ENCODE measurements at places on chromosomes 7 and 10.

GRCh38 chr7:106737202-106737562 lies 76.2 kb upstream of the CCDC71L start:
- DNase-seq = no peak

DNA sequence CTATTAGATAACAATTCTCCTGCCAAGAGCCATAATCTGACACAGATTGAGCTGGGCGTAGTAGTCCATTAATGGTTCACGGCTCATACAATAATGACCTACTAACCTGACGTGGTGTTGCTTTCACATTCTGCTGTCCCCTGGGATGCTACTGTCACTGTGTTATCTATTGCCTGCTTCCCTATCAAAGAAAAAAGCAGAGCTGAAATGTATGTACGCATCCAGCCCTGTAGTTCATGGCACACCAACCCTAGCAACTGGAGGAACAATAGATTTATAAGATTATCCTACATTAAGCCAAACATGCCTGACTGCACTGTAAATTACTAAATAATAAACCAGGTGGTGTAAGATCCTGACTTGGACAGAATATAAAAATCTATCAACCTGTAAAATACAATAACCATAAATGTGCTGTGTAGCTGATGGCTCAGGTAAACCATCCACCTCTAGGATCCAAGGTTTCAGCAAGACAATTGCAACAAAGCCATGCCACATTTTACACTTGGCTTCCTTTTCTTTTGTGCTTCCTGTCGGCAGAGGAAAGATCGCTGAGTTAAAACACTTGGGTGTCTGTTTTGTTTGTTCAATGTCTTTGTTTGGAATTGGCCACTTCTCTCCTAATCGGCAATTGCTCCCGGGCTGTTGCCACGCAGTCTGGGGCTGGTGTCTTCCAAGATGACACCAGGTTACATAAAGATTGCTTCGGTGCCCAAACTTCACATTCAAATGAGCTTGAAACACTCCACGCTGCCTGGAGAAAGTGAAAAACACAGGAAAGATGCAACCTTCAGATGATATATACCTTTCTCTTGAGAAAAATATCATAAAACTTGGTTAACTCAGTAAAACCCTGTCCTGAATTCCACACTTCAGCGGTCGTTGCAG lies 143.9 kb upstream of the MGMT start:
- no peak for DNase-seq

DNA sequence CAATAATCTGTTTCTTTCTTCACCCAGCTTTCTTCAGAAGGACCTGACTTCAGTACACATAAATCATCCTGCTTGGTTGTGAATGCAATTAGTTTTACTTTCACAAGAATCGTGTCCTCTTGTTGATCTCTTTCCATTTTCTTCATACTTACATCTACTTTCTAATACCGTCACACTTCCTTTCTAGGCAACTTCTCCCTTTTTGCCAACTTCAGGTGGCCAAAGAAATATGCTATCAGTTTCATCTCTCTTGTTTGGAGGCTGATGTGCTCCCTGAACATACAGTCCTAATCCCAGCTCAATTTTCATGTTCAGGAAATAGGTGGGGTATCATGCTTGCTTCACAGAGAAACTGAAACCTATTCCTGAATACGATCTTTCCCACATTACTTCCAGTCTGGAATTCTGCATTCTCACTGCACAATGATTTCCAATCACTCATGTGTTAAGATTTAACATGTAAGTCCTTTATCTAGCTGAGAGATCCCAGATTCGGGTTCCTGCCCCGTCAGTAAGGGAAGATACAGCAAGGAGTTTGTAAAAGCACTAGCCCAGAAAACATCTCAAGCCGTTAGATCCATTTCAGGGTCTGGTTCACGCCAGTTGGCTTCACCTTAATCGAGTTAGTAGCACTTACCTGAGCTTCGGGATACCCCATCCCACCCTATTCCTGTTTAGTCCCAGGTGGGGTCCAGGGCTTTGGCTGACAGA lies 994 bp downstream of the SLC25A28 start:
- DNase-seq = no peak

GRCh38 chr10:35434533-35434932 lies 98.2 kb downstream of the CCNY start:
- DNase-seq = no peak

GRCh38 chr7:91149341-91150246 lies 114.6 kb upstream of the FZD1 start:
- DNase-seq = no peak

DNA sequence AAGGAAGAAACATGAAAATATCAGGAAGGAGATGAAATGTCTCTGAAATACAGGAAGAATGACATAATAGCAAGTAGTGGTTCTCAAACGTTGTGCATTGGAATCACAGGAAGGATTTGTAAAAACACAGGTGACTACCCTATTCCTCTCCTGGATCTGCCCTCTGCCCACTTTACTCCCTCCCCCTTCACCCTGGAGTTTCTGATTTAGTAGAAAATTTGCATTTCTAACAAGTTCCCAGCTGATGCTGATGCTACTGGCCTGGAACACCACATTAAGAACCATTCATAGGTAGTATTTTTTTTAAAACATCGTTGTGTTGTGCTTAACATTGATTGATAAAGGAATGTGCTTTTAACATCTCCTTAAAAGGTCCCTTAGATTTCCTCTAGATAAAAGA lies 130.9 kb downstream of the PHF14 start:
- DNase-seq = no peak

DNA sequence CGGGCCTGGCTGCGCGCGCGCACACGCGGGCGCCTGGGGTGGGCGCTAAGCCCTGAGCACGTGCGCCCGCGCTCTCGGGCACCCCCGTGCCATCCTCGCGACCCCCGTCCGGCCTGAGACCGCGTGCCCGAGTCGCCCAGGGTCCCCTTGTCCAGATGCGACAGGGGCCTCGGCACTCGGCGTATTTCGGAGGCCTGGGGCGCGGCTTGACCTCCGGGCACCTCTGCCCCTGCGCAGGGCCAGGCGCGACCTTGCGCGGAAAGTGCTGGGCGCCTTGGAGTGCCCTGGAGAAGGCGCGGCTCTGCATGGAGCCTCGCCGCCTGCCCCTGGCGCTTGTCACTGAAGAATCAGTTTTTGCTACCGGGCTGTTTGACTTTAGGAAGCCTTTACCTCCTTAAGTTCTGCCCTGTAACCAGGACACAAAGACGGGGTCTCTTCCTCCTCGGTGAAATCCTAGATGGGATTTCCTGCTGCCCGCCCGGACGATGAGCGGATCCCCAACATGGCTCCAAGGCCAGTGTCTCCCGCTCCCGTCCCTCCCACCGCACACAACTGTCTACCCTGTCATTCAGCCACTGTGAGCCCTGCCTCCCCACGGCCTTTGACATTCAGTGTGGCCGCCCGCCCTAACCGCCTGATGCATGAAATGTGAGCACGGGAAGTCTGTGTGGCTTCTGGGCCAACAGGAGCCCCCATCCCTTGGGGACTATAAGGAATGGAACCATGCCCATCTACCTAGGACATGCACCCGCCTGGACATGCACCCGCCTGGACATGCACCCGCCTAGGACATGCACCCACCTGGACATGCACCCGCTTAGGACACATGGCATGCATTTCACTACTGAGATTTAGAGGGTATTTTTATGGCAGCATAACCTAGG lies 1.1 kb upstream of the STK32C start:
- no peak for DNase-seq

DNA sequence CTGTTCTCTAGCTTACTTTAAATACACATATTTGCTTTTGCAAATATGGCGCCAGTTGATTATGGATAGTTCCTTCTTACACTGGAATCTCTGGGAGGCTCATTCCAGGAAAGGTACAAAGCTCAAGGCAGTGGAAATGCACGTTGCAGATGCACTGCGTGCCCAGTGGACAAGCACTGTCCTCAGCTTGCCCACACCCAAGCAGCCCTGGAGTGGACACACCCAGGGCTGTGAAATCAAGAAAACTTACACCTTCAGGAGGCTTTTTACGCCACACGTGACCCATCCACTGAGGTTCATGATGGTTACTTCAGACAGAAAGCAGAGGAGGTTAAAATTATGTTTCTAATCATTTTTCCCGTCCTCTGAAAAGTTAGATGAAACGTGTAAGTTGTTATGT lies 248.5 kb downstream of the VTI1A start:
- DNase-seq = no peak

DNA sequence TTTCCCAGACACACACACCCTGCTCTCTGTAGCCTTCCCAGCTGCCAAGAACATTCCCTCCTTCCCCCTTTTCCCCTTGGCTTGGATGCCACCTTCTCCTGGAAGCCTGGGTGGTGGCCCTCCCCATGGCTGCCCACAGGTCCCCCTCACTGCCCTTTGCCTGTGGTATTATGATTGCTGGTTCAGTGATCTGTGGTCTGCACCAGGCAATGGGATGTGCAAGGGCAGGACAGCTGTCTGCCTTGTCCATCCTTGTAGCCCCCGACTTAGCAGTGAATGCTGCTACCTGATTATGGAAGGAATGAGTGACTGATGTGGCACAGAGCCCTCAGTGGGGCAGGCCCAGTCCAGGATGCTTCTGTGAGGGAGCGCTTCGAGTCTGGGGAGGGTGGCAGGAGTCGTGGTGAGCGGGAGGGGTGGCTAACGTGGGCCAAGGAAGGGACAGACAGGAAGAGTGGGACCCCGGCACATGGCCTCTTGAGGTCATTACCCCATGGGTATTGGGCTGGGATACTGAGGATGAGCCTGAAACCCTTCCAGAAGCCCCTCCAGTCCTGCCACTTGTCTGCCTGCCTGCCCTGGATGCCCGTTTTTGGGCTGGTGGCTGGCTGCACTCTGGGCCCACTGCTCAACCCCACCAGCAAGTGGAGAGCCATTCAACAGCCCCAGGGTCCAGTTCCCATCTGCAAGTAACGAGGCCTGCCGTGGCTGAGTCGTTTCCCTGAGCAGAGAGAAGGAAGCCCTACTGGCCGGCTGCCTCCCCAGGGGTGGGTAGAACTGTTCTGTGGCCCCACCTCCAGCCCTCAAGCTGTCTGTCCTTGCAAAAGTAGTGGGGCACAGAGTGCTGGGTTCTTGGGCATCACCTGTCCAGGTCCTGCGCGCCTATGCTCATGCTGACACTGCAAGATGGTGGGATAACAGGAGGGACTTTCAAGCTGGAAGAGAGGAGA lies 8.8 kb downstream of the CHST3 start:
- DNase-seq = no peak

DNA sequence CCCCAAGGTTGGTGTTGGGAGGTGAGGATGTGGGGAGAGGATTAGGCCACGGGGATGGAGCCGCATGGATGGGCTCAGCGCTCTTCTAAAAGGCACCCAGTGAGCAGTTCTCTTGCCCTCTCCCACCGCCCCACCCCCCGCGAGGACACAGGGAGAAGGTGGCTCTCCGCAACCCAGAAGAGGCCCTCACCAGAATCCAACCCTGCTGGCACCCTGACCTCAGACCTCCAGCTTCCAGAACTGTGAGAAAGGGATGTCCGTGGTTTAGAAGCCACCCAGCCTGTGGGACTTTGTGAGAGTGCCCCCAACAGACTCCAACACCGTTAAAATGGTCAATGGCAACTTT lies 242.8 kb upstream of the PPP2R2D start:
- DNase-seq = no peak

- DNase-seq = no peak
Measured at GRCh38 chr7:151877911-151878835, 1.3 kb upstream of the PRKAG2 start.

DNA sequence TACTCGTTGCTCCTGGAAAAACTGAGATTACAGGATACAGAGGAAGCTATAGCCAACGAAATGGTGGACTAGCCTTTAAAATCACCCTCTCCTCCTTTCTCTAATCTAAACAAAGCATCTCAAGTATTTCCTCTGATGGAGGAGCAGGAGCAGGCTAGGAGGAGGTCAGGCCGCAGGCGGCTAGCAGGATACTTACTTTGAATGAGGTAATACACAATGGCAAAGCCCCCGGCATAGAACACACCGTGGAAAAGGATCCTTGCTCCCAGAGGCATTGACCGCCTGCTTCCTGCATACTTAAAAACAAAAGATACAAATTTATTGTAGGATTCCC lies 64.4 kb downstream of the STK17A start:
- DNase-seq = no peak

GRCh38 chr7:15313361-15313760 lies 248.5 kb downstream of the AGMO start:
- DNase-seq = no peak

DNA sequence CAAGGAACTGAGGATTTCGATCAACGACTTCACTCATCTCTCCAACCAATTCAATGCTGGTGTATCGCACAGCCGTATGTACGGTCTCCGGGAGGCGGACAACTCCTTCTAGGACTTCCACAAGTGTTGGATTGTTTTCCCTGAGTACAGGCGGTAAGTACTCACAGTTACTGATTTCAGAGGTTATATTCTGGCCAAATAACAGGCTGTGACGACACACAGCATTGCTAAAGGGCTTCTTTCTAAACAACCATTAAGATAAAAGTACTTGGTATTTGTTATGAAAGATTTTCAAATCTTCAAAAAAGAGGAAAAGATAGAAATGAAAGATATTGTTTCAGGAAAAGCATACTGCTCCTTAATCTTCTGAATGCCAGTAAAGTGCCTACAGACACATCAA lies 52.2 kb downstream of the IRF5 start:
- DNase-seq = no peak

DNA sequence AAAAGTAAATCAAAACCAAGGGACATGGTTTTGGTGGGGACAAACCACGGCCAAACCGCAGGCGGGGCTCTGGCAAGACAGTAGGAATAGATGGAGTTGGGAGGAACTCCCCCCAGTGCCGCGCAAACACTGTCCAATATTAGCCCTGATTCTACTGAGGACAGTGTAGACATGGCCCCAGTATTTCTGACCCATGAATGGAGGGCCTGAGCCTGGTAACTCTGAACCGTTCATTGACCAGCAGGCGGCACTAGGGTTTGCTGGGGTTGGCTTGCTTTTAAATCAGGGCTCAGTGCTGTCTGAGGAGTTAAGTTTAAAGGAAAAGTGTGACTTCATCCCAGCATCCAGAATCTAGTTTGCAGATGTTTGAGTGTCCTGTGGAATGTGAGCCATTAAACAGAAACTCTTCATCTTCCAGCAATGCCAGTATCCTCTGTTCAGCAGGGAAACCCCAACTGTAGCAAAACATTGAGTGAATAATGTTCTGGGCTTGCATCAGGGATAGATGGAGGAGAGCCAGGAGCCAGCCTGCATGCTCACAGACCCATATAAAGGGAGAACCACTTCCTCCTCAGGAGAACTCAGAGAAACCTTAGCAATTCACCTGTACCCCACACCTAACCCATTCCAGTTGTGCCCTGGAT lies 147.4 kb upstream of the PRSS58 start:
- no peak for DNase-seq

- no peak for DNase-seq
Measured at GRCh38 chr10:19999431-19999830, 183.2 kb downstream of the PLXDC2 start.

- no peak for DNase-seq
Measured at GRCh38 chr7:83161186-83161585, 1.5 kb downstream of the PCLO start.

DNA sequence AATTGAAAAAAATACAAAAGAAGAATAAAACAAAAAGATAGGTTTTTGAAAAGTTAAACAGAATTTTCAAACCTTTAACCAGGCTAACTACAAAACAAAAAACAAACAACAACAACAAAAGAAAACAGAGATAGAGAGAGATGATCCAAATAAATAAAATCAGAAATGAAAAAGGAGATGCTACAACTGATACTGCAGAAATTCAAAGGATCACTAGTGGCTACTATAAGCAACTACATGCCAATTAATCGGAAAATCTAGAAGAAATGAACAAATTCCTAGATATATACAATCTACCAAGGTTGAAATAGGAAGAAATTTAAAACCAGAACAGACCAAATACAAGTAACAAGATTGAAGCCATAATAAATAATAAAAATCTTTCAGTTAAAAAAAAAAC lies 326.8 kb upstream of the VSTM2A start:
- no peak for DNase-seq
